Effector CD8-positive, alpha-beta T cell (primary cell): ENCODE measurements at places on chromosomes 12 and 14.

GRCh38 chr14:95146079-95146771, 11.1 kb downstream of the DICER1 start:
- no peak for DNase-seq

- DNase-seq = no peak
These were observed 17.6 kb upstream of the RASSF8 start for GRCh38 chr12:25940886-25941285.

GRCh38 chr12:113432986-113433385, 10.8 kb downstream of the SDSL start:
- no peak for DNase-seq

GRCh38 chr14:54453252-54453651, 12.1 kb upstream of the CNIH1 start:
- DNase-seq = no peak

GRCh38 chr12:98612696-98613334, 19.3 kb downstream of the SLC25A3 start:
- DNase-seq = no peak

DNA sequence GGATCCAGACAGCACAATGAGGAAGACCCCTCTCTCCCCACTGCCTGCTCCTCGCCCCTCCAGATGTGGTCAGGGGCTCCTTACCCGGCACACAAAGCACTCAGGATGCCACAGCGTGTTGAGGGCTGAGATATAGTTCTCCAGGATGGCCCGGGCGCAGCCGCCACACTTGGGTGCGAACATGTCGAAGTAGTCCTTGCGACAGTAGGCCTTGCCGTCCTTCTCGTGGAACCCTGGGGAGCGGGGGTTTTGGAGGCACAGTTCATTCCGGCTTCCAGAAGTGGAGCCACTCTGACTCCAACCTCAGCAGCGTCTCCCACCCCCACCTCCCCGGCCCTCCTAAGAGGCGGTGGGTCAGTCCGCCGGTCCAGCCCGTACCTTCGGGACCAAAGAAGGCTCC, 12.8 kb upstream of the RPLP0 start:
- DNase-seq = no peak

DNA sequence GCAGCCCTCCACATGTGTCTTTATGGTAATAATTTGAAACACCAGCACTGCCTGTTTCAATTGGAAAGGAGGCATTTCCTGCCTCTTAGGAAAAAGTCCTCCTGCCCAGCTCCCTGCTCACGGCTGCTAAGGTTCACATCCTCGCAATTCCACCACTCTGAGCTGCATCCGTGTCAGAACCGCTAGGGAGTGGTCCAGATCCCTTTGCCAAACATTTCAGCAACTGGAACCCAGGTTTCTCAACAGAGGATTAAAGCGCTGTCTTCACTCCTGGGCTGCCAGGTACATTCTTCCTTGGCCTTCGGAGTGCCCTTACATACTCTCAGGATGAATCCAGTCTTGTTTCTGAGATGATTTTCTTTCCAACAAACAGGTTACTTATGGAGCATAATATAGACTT, 23.3 kb downstream of the C14orf132 start:
- DNase-seq = no peak

- no peak for DNase-seq
These were observed 390.1 kb downstream of the KCNH5 start for GRCh38 chr14:62655166-62655565.

- no peak for DNase-seq
These were observed 282.7 kb downstream of the ATXN7L3B start for GRCh38 chr12:74820324-74820723.

DNA sequence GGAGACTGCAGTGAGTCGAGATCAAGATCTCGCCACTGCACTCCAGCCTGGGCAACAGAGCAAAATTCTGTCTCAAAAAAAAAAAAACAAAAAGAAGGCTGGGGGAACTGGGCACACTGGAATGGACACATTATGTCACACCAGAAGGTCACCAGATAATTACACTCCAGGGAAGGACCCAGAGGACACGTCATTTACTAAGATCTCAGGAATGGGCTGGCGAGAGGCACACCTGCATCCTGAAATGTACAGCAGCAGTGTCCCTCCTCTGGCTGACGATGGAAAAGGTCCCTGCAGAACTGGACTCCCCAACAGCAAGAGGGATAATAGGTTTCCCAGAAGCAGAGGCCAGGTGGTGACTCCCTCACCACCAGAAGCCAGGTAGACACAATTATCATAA, 243.5 kb downstream of the BCL11B start:
- no peak for DNase-seq

GRCh38 chr12:101969-102878, 35.7 kb downstream of the IQSEC3 start:
- no peak for DNase-seq

- no peak for DNase-seq
These were observed 7.4 kb downstream of the ASPG start for GRCh38 chr14:104092931-104093365.

GRCh38 chr12:30753233-30753632, 1.5 kb downstream of the CAPRIN2 start:
- no peak for DNase-seq

DNA sequence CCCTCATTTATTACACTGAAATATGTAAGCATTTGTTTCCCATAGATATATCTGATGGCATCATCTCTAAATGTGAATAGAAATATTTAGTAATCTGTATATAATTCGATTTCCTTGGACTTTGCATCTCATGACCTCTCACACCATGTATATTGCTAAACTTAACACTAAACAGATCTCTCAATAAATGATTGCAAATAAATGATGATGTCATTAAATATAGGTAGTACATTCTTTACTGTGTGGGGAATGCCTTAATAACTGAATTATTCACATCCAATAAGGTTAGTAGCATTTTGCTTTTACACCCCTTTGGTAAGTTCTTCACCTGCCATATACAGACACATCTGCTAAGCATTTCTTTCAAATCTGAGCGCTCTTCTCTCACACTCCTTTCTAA, 340.5 kb downstream of the FSCB start:
- no peak for DNase-seq

- DNase-seq = no peak
These were observed 80.8 kb downstream of the GALNT9 start for GRCh38 chr12:132248453-132249167.

GRCh38 chr14:74478996-74479635, 14.0 kb downstream of the NPC2 start:
- DNase-seq = no peak

DNA sequence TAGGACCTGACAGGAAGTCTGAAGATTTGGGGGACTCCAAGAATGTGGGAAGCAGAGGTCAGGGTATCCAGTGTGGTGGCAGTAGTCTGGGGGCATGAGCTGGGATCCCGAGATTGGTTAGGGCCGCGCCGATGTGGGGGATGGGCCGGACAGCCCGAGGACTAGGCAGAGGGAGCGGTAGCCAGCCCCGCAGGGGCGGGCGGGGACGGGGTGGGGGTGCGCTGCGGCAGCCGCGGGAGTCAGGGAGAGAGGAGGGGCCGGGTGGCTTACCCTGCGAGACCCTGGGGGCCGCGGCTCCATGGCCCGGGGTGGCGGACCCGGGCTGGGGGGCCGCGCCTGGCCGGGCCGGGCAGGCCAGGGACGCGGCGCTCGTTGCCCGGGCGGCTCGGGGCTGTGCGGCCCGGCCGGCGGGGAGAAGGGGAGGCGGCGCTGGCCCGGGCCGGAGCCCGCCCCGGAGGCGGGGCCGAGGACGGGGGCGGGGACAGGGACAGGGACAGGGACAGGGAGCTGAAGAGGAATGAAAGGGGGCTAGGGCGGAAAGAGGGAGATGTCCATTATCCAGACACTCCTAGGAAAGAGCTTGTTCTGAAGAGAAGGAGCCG, 5.6 kb downstream of the ZNF385A start:
- no peak for DNase-seq

- DNase-seq = no peak
These were observed 726.2 kb downstream of the SLC6A15 start for GRCh38 chr12:84186433-84186832.

DNA sequence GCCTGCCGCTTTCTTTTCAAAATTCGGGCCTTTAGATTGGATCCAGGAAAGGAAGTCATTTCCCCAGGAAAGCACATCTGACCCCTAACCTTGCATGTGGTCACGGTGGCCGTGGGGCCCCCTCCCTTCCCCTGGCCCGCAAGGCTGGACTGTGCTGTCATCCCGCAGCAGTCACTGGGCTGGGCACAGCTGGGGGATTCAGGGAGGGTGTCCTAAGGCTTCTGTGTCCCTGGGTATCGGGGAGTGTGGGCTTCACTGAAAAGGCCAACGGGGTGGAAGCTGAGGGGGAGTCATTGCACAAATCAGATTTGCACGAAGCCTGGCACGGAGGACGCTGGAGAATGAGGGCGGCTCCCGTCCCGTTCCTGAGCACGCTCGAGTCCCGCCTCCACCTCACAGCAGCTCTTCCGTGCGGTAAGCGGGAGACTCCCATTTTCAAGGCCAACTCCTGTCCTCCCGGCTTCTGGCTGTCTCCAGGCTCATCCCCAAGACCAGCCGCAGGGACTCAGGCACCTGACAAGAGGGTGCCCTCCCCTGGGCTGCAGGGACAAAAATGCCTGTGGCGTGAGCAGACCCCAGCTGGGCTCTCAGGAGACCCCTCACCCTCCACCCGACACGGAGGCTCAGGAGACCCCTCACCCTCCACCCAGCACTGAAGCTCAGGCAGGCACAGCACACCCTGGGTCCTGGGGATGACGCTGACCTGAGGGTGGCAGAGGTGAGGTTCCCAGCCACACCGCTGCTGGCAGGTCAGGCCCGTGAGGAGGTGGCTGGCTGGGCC, 9.6 kb downstream of the XRCC3 start:
- DNase-seq = no peak

DNA sequence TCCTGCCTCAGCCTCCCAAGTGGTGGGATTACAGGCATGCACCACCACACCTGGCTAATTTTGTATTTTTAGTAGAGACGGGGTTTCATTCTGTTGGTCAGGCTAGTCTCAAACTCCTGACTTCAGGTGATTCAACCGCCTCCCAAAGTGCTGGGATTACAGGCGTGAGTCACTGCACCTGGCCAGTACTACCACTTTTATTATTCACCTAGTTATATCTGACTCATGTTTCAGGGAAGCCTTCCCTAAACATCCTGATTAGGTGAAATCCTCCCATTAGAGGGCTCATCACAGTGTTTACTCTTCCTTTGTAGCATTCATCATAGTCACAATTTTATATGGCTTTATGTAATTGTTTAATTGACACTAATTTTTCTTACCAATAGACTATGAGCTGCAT, 295.3 kb upstream of the SOX5 start:
- DNase-seq = no peak

DNA sequence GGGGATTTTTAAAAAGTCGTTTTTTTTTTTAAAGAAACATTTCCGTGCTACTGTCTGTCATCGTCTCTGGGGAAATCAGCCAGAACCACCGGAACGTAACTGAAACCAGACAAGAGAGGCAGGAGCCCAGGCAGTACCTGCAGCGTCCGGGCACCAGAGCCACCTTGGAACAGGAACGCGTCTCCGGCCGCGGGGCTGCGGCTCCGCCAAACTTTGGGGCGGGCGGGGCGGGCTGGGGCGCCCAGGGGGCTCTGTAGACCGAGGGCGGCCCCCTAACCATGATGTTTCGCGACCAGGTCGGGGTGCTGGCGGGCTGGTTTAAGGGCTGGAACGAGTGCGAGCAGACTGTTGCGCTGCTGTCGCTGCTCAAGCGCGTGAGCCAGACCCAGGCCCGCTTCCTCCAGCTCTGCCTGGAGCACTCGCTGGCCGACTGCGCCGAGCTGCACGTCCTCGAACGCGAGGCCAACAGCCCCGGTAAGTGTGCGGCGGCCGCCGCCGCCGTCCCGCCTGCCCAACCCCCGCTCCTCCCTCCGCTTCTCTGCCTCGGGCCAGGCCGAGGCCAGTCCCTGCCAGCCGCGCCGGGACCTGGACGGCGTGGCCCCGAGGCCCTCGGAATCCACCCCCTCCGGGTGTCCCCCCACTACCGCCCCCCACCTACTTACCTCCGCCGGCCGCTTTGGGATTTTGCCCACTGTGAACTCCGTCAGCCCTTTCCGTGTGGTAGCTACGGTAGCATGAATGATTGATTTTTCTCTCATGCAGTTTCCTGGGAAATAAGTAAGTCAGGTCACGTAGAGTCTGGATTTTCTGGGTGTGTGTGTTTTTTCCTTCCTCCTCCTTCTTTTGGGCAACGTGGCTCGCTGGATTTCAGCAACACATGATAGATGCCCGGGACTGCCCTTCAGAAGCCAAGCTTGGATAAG, 972 bp downstream of the SAMD4A start:
- DNase-seq = no peak

- DNase-seq = no peak
These were observed 402 bp downstream of the LMNTD1 start for GRCh38 chr12:25552681-25553080.

DNA sequence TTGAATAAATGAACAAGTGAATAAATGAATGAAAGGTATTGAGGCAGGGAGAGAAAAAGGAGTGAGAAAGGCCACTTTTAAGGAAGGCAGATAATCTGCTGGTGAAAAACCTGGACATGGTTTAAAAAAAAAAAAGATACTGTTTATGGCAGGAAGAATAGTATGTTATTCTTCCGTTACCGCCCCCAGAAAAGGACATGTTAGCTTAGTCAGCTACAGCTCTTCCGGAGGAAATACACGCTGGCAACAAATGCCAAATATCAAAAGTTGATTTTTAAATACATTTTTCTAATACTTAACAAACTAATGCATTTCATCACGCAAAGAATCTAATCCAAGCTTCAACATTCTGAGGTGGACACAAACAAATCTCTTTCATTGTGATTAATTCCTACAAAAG, 43.2 kb downstream of the SLC5A8 start:
- DNase-seq = no peak

DNA sequence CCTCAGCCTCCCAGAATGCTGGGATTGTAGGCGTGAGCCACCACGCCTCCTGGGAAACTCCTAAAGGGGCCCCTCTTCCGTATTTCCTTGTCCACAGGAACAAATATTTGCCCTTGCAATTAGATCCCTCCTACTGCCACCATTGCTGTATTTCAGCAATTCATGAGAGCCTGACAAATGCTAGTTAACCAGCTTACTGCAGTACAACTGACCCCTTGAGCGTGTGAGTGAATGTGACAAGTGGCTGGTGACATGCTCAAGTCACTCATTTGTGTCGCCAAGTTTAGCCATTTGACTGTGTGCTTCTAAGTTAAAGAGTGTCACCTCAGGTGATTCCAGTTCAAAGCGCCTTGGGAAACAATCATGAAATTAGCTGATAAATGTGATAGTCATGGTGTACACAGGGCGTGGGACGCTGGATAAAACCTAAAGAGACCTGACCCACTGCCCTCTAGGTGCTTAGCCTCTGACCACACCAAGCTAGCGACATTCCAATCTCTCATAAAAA, 56.1 kb upstream of the MAP1LC3B2 start:
- no peak for DNase-seq

GRCh38 chr12:6820166-6820565, 1.5 kb upstream of the GPR162 start:
- no peak for DNase-seq

DNA sequence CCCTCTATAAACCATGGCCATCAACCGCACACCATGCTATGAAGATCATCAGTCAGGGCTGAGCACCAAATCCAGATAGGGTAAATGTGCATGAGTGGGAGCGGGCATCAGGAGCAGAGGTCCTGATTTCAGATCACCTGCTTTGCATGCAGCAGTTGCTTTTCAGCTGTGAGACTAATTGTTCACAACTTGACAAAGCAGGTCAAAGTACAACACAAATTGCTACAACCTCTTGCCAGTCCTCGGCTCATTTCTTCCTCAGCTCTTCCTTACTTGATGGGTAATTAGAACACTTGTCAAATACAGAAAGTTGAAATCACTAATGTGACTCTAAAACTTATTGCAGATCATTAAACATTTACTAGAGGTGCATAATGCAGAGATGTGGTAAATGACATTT, 171.6 kb downstream of the PPM1H start:
- DNase-seq = no peak
